Stomach (tissue), 19 donors: ENCODE measurements at places on chromosomes 1 and 21. TPM values are rescaled to one million over a fixed set of nuclear protein-coding genes. Genes with fewer than 3 reads are reported as not detected.

DNA sequence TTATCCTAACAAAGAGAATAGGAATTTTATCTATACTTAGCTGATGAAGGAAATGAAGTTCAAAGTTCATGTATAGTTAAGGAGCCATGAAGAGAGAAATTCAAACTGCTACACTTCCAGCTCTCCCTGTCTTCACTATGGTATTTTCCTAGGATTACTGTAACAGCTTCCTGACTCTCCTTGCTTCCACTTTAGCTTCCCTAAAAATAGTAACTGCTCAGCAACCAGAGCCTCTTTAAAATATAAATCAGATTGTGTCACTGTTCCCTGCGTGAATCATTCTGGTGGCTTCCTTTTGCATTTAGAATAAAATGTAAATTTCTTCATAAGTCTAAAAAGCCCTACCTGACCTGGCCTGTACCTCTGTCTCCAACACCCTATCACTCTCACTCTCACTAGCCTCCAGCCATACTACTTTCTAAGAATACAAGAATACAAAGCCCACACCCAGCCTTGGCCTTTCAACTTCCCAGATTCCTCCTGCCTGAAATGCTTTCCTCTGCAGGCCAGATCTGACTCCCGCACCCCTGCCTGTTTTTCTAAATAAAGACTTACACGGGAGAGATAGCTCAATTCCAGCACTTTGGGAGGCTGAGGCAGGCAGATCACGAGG is 30.5 kb downstream of the OR10J1 start:
- DNase-seq: peak; percentile 3

- DNase-seq: no peak
Measured at GRCh38 chr1:197468543-197469175, 200.6 kb downstream of the CRB1 start.

DNA sequence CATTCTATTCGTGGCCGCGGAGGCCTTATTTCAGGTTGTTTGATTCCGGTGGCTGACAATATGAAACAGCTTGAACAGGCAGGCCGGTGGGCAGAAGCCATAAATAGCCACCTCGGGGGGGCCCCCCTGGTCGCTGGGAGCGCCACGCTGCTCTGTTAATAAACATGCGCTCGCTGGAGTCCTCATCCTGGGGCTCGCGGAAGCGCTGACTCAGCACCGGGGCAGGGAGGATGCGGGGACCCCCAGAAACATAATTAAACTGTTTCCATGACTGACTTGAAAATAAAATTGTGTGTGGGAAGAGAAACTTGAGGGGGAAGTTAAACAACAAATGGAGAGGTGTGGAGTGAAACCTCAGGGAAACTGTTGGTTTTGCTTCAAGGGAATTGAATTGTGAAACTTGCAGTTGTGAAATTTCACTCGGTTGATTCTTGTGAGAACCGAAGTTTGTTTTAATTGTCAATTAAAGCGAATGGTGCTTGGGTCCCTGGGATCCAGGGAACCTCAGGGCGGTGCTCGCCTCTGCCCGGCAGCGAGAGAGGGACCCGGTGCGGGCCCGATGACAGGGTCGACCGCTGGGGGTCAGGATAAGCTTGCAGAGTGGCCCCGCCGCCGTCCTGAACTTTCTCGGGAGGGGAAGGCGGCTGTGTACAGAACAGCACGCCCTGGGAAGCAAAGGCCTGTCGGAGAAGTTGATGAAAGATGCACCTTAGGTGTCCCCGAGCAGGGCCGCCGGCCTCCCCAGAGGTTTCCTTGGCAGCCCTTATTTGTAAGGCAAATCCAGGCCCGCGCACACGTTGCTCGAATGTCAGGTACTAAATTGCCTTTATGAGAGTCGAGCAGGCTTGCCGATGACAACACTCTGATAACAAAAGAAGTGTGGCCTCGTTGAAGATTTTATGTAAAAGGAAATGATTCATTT is 176.9 kb upstream of the LMO4 start:
- peak; percentile 89 for DNase-seq

Gene RIIAD1
- not detected for total RNA-seq

Gene DNAI4
- total RNA-seq: 9.4 TPM

Gene CD84
- 6.1 TPM for total RNA-seq
